ENCODE measurements at places on chromosomes 7 and 10.

GRCh38 chr10:78372806-78373205 is 339.1 kb downstream of the RPS24 start:
- DNase-seq: no peak

- DNase-seq: no peak
These were observed 103.0 kb downstream of the COBL start for GRCh38 chr7:51213618-51214017.

DNA sequence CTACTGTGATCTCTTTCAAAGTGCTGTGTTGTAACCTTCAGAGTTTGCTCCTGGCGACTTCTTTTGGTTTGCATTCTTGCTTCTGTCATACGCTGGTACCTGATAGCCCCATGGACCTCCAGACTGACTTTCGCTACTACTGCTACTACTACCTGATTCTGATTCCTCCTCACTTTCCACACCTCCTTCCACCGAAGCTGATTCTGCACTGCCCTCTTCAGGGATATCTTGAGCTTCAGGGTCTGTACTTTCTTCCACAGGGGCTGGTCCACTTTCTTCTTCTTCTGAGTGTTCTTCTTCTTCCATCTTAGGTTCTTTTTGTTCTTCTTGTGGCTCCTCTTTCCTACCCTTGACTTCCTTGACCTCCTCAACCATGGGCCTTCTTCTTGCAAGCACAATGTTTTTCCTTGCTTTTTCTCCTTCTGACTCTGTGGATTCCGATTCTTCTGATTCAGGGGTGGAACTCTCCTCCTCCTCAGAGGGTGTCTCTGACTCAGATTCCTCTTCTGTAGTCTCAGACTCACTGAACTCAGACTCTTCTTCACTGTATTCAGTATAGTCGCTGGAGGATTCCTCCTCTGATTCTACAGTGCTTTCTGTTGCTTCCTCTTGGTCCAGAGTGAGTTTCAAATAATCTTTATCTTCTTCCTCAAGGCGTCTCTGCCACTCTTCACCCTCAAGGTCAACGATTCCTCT is 992.2 kb downstream of the PCDH15 start:
- peak; percentile 13 for DNase-seq

DNA sequence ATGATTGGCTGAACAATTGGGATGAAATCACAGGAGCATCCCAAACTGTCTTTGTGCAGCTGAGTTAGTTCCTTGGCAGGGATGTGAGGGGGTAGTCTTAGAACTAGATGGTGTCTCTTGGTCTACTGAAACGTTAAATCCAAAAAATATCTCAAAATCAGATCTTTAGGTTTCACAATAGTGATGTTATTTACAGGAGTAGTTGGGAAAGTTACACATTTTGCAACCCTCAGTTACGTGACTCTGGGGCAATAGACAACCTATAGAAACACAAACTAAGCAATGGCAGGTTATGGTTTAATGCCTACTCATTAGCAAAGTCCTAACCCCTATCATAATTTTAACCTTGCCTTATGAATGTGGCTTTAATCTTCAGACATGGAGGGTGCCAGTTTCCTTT is 24.0 kb downstream of the PKD1L1 start:
- no peak for DNase-seq

DNA sequence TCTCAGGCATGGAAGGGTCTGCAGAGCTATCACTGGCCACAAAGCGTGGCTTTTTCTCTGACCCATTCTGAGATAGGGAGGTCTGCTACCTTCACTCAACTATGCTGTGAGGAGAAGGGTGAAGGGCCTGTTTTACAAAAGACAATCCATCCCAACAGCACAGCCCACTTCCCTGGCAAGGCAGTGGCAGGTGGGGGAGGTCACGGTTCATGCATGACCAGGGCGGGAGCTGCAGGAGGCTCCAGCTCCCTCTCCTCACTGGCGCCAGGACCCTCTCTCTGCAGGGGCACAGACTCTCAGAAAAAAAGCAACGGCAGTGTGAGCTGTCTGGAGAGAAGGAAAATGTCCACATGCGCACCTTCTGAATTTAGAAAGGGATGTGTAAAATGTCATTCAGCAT is 28.5 kb downstream of the GRB10 start:
- no peak for DNase-seq

DNA sequence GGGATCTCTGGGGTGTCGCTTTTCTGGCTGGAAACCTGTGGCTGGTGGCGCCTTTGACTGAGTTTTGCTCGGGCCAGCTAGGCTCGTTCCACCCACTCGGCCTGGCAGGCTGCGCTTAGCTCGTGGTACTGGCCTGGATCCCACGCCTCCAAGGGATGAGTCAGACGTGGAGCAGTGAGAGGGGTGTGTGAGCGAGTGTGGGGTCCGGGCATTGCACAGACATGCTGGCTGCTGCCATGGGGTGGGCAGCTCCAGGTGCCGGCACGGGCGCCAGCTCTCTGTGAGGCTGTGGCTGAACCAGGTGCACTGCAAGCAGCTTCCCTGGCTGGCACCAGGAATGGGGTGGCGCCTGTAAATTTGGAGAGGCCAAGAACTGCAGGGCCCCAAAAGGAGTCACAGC is 63.1 kb upstream of the CACNA2D1 start:
- no peak for DNase-seq

DNA sequence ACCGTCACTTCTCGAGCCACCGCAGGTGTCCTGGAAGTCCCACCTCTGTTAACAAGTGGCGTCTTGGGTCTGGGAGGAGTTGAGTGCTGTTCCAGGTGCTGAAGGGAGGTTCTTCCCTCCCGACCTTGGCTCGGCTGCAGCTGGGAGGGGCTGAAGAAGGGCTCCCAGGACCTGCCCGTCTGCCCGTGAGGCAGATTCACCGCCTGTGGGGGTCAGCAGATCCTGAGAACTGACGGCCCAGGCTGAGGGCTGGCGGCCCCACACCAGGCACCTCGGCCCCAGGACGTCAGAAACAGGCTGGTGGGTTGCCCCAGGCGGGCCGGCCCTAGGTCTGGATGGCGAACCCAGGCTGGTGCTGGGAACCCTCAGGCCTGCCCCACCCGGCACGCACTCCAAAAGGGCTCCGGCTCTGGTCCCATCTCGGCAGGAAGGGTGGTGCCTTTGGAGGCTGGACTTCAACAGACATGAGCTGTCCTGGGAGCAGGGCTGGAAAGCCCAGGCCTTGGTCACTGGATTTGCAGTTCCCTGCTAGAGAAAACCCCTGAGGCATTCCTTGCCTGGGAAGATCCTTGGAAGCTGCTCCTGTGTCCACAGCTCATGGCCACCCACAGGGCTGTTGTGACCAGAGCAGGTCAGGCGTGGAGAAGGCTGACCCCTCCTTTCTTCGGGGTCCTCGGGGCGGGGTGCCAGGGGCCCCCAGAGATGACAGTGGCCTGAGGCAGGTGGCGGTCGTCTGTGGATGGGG is 42.6 kb upstream of the CFAP46 start:
- DNase-seq: no peak

GRCh38 chr10:98469001-98469931 is 22.5 kb upstream of the HPS1 start:
- no peak for DNase-seq

DNA sequence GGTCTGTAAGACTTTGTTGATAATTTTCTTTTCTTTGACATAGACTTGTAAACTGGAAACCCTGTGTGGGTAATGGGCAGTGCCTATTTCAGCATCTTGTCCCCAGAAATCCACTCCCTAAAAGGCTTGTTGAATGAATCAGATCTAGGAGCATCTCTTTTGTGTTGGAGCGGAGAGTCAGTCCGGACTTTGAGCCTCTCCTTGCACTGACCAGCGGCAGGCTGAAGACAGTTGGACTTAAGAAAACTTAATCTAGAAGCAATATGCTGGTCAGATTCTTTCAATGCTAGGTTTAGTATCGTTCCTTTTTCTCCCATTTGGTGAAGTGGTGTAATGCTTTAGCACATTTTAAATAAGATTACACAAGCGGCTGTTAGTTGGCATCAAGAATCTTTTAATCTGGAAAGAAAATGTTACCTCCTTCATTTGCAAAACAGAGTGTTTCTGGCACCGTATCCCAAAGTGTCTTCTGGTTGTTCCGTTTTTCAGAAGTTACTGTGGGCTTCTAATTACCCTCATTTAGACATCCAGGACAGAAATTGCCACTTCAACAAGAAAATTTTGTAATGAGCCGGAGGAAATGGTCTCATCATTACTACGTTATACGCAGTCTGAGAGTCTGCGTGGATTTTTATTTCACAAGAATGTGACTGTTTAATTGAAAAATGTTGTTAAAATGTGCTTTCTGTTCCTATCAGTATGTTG is 74.7 kb downstream of the CUX1 start:
- no peak for DNase-seq

DNA sequence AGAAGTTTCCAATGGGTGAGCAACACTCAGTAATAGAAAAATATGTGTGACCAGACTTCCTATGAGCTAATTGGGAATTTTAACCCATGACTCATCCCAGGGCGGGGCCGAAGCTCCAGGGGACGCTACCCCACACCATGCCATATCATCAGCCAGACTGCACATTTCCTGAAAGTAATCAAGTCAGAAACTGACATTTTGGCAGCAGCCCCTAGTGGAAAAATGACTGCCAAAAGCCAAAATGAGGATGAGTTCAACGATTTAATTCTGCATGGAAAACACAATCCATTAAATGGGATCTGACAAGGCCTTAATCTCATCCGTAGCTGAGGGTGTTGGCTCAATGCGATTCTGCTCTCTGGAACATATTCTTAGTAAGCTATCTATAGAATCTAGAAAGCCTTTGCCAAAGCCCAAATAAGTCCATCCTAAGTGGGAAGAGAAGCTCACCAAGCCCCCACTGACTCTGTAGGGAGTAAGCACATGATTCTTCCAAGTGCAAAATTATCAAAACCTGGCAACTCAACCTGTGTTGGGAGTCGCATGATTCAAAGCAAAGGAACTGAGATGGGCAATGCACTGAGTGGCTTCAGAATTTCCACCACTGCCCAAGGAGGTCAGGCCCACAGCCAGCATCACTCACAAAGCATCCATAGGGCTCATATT is 93.1 kb upstream of the PDE1C start:
- DNase-seq: no peak

DNA sequence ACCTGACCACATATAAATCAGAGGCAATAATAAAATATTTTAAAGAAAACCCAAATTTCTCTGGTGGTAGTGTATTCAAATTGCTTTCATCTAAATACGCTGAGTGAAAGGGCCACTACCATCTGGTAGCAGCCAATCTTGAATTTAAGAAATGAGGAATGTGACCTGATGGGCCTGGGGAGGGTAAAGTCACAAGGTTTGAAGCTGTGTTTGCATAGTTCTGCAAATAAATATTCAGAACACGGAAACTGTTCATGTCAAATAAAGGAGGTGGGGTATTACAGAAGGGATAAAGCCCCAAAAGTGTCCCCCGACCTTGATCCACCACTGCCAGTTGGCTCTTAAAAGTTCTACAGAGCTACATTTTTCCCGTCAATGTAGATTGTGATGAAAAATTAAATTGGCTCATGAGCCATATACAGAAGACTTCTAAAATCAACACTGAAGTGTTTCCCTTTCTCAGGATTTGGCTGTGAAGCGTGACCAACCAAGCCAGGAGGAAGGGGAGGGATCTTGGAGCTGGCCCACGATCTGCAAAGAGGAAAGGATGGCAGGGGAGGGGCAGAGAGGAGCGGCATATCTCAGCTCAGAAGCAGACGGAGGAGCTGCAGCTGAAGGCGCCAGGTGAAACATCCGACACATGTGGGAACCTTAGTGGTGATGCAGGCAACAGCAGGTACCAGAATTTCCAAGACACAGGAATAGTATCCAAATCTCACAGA is 39.6 kb downstream of the MPP7 start:
- no peak for DNase-seq

DNA sequence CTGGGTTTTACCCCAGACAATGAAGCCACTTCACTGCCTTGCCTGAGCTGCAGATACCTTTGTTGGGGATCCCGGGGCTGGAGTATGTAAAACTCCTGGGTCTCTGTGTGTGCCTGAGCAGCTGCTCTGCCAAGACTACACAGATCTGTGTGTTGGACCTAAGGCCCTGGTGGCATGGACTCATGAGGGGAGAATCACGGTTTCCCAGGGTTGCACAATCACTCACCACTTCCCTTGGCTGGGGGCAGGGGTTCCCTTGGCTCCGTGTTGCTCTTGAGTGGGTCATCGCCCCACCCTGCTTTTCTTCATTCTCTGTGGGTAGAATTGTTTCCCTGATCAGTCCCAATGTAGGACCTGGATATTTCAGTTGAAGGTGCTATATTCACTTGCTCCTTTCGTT is 13.9 kb upstream of the TBATA start:
- DNase-seq: no peak

GRCh38 chr10:72689660-72690059 is 2.3 kb upstream of the MCU start:
- no peak for DNase-seq

DNA sequence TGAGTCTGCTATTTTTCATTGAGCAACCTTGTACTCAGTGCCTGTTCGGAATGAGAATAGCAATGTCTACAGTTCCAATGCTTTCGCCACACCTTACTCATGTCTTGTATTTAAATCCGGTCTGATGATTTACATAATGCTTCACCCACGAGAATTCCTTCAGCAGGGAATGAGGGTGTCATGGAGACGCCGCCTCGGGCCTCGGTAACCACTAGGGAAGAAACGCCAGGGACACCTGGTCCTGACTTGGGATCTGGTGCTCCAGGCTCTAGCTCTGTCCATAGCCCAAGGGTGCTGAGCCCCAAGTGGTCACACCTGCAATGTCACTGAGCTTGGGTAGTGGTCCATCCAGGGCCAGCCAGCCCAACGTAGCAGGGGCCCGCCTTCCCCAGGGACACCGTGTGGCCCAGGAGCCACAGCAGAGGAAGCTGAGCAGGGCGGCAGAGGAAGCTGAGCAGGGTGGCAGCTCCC is 37.4 kb downstream of the PRKAG2 start:
- DNase-seq: no peak

GRCh38 chr10:119680050-119680449 is 28.9 kb downstream of the BAG3 start:
- DNase-seq: no peak

DNA sequence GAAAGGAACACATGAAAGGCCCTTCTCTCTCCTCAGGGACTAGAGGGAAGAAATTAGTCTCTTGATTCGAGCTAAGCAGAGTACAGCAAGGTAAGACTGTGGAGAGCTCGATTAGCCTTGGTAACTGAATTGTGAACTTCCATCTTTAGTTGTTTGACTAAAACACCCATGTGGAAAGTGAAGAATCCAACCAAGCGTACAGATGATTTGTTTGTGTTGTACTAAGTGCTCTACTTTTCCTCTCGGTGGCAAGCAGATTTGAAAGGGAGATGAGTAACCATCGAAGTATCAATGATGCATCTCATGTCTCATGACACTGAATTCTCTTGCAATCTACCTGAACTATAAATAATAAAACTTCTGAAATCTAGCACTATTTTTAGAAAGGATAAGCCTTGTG is 80.7 kb downstream of the FZD1 start:
- no peak for DNase-seq

- no peak for DNase-seq
These were observed 104.7 kb downstream of the ST8SIA6 start for GRCh38 chr10:17349717-17350116.

- no peak for DNase-seq
These were observed 12.5 kb downstream of the STAG3 start for GRCh38 chr7:100190048-100190711.

DNA sequence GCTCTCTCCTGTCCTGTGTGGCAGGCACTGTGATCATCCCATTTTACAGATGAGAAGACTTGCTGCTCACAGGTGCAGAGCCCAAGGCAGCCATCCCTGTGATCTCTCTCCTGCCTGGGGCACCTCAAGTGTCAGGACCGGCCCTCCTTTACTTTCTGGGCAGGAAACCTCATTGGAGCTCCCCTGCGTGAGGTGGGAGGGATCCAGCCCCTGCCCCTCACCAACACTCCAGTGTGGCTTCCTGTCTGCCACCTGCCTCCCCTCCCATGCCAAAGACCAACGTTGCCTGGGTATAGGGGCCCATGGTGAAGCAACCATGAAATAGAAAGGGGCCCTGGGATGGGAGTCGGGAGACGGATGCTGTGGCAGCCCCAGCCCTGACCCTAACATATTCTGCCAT is 91.2 kb upstream of the MYL10 start:
- DNase-seq: no peak
